A549 treated with CpdA at 1 μM for 4 hours (cell line): ENCODE measurements at places on chromosomes 11 and 22. TPM values are rescaled to one million over a fixed set of nuclear protein-coding genes. Genes with fewer than 3 reads are reported as not detected.

Gene A4GALT
- 11.9 to 16.4 TPM (median 14.7 TPM) in 5 replicates for total RNA-seq

Gene TYMP
- total RNA-seq = 11.3 to 21.2 TPM (median 18.6 TPM) in 5 replicates

Gene AIFM3
- total RNA-seq = 2.0 to 4.6 TPM (median 3.5 TPM) in 5 replicates

Gene KDELR3
- 17.4 to 21.6 TPM (median 19.7 TPM) in 5 replicates for total RNA-seq

Gene TUBA8
- total RNA-seq = 0.30 to 0.78 TPM (median 0.55 TPM) in 5 replicates

Gene PDE3B
- 2.0 to 2.5 TPM (median 2.4 TPM) in 5 replicates for total RNA-seq

Gene OR5A1
- not detected in 5 replicates for total RNA-seq

Gene GSTP1
- 1,398 to 1,764 TPM (median 1,658 TPM) in 5 replicates for total RNA-seq

Gene MIOX
- total RNA-seq = 0.05 TPM in 1 of 5 replicates, not detected in the others

Gene SDF2L1
- total RNA-seq = 37.8 to 83.4 TPM (median 71.1 TPM) in 5 replicates

Gene HSPB2
- total RNA-seq = not detected in 5 replicates

Gene RASL10A
- total RNA-seq = 0.13 to 0.32 TPM (median 0.24 TPM) in 4 of 5 replicates, not detected in the other

Gene TTC28
- 2.9 to 4.2 TPM (median 3.1 TPM) in 5 replicates for total RNA-seq

Gene UBASH3B
- 39.1 to 51.5 TPM (median 45.1 TPM) in 5 replicates for total RNA-seq

Gene HTR3B
- total RNA-seq = not detected in 5 replicates

Gene OR51I1
- not detected in 5 replicates for total RNA-seq

Gene SPI1
- total RNA-seq = 0.11 TPM in 1 of 5 replicates, not detected in the others

Gene WT1
- total RNA-seq = 5.7 to 6.9 TPM (median 6.2 TPM) in 5 replicates

Gene CCDC81
- 0.17 to 0.50 TPM (median 0.22 TPM) in 5 replicates for total RNA-seq

Gene KRTAP5-10
- total RNA-seq = not detected in 5 replicates

Gene TCF20
- total RNA-seq = 11.7 to 18.1 TPM (median 13.5 TPM) in 5 replicates
